ENCODE measurements at places on chromosomes 2 and 18. TPM values are rescaled to one million over a fixed set of nuclear protein-coding genes. Genes with fewer than 3 reads are reported as not detected.

RAPGEF4 gene
- 0.35 TPM for total RNA-seq

FBXO48 gene
- total RNA-seq: 1.1 TPM

GRCh38 chr2:60488291-60488690, 65.2 kb downstream of the BCL11A start:
- DNase-seq: no peak

GRCh38 chr2:32691678-32692077, 63.8 kb downstream of the TTC27 start:
- DNase-seq: no peak

- DNase-seq: no peak
Measured at GRCh38 chr2:185484602-185485001, 254.0 kb upstream of the FSIP2 start.

DNA sequence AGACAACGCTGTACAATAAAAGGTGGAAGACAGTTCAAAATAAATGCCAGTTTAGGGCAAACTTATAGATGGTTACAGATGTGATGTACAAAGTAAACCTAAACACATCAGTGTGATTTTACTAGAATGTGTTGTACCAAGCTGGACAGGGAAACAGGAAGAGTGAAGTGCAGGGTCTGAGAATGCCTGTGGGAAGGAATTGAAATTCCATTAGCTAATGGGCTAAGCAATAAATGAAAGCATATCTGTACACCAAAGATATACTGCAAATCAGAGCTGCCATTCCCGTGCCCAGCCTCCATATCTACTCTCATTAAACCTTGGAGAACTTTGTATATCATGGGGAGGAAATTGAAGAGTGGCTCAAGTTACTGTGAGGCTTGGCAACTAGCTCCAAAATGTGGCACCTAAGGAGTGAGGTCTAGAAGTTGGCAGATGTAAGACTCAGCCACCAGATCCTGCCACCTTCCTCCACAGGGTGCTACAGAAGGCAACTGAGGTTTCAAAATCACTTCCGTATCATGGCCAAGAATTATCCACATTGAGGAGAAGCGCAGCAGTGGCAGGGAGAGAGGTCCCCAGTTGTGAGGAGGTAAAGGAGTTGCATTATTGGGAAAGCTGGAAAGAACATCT, 277.8 kb downstream of the TCF4 start:
- no peak for DNase-seq
